Transverse colon (tissue), 4 donors: ENCODE measurements at places on chromosomes 1 and 21.

DNA sequence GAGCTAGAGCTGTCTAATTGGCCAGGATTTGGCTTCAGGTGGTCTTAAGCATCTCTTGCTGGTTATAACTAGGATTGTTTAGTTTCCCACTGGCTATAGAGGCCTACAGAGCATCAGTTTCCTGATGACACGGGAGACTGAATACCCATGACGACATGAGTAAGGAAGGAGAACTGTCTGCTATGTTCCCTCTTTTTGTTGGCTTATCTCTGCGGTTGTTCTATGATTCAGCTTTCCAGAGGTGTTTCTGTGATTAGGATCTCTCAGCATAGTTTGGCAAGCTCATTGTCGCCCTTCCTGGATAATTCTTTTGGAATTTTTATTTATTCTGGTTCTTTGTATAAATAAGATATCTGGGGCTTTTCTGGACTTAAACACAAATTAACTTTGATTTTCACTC lies 163.4 kb downstream of the OLFM3 start:
- no peak for DNase-seq

DNA sequence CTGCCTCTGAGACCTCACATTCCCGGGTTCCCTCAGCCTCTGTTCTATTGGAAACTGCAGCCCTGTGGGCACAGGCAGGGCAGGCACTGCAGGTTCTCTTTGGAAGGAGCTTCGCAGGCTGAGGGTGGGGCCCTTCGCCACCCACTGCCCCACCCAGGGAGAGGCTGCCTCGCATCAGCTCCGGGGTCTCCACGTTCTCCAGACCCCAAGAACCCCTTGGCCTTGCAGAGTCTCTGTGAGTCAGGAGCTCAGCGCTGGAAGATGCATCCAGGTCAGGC lies 8.6 kb upstream of the C1orf159 start:
- peak; percentile 72 for DNase-seq

DNA sequence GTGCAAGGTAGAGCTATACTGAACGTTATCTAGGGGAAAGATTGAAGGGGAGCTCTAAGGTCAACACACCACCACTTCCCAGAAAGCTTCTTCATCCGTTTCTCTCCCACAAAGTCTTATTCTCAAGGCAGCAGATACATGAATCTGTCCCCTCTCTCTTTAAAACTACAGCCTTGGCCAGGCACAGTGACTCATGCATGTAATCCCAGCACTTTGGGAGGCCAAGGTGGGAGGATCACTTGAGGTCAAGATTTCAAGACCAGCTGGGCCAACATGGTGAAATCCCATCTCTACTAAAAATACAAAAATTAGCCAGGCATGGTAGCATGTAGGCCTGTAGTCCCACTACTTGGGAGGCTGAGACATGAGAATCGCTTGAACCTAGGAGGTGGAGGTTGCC lies 8.1 kb downstream of the CYP4X1 start:
- no peak for DNase-seq

DNA sequence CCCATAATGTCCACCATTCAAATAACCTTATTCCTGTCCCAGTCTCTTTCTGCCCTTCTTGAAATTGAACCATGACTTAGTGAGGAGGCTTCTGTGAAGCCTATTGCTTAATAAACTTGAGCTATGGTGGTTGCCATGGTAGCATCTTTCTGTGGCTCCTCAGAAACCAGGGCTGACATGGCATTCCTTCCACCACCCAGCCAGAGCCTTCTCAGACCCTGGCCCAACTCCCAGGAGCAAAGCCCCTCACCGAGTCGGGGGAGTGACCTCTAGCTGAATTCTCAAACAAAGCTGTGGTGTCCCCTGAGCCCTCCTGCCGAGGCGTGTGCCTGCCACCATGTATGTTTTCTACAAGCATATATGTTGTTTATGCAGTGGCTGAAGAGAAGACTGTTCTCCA lies 259.1 kb downstream of the CACNA1E start:
- DNase-seq = no peak

DNA sequence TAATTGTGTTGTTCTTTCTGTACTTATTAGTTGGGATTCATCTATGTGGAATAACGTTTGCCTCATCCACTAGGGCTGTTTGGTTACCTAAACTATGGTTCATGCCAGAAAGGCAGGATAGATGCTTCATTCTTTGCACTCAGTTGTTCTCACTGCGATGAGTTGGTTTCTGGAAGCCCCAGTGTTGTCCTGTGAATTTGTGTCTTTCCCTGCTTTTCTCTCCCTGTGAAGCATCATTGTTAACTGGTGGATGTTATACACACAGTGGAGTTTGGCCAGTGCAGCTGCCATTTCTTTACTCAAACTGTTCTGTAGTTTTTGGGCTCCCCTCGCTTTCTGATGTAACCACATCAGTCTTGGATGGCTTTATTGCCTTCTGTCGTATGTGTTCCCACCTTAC lies 143.6 kb upstream of the COL6A1 start:
- DNase-seq = no peak

- no peak for DNase-seq
These were observed 38.4 kb downstream of the EEIG2 start for GRCh38 chr1:108598340-108598739.

DNA sequence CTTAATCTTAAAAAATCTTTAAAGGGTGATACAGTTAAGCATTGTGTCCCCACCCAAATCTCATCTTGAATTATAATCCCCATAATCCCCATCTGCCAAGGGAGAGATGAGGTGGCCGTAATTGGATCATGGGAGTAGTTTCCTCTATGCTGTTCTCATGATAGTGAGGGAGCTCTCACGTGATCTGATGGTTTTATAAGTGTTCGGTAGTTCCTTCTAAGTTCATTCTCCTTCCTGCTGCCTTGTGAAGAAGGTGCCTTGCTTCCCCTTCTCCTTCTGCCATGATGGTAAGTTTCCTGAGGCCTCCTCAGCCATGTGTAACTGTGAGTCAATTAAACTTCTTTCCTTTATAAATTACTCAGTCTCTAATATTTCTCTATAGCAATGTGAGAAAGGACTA lies 10.7 kb downstream of the DHRS3 start:
- DNase-seq = no peak

DNA sequence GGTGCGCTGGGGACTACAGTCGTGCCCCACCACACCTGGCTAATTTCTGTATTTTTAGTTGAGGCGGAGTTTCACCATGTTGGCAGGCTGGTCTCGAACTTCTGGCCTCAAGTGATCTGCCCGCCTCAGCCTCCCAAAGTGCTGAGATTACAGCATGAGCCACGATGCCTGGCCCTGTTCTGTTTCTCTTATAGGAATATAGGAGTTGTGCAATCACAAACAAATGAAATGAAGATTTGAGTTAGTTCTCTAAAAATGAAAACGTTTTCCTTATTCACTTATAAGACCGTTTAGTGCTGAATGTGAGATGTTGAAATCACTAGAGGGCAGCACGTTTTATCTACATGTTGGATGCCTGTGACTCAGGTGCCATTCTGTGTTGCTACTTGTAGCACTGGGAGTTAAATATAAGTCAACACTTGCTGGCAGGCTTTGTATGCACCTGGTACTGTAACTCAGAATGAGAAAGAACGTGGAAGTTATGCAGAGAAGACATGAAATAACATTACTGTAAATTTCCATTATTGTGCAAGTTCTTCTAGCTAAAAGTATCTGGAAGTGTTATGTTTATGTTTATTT lies 45.8 kb downstream of the MIGA1 start:
- peak; percentile 10 for DNase-seq

DNA sequence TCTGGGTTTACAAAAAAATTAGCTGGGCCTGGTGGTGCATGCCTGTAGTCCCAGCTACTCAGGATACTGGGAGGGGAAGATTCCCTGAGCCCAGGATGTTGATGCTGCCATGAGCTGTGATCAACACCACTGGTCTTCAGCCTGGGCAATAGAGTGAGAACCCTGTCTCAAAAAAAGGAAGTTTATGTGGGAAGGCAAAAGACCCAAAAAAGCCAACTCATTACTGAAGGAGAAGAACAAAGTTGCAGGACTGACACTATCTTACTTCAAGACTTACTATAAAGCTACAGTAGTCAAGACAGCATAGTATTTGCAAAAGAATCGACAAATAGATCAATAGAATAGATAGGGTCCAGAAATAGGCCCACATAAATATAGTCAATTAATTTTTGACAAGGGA lies 9.2 kb upstream of the PTGS2 start:
- no peak for DNase-seq

DNA sequence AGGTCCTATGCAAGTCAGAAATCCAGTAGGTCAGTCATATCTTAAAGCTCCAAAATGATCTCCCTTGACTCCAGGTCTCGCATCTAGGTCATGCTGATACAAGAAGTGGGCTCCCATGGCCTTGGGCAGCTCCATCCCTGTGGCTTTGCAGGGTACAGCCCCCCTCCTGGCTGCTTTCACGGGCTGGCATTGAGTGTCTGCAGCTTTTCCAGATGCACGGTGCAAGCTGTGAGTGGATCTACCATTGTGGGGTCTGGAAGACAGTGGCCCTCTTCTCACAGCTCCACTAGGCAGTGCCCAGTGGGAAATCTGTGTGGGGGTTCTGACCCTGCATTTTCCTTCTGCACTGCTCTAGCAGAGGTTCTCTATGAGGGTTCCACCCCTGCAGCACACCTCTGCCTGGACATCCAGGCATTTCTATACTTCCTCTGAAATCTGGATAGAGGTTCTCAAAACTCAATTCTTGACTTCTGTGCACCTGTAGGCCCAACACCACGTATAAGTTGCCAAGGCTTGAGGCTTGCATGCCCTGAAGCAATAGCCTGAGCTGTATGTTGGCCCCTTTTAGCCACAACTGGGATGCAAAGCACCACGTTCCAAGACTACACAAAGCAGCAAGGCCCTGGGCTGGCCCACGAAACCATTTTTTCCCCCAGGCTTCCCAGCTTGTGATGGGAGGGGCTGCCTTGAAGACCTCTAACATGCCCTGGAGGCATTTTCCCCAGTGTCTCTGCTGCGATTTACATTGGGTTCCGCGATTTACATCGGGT lies 472.7 kb downstream of the NPHP4 start:
- DNase-seq = no peak

GRCh38 chr1:55539652-55540512 lies 324.7 kb upstream of the USP24 start:
- no peak for DNase-seq

DNA sequence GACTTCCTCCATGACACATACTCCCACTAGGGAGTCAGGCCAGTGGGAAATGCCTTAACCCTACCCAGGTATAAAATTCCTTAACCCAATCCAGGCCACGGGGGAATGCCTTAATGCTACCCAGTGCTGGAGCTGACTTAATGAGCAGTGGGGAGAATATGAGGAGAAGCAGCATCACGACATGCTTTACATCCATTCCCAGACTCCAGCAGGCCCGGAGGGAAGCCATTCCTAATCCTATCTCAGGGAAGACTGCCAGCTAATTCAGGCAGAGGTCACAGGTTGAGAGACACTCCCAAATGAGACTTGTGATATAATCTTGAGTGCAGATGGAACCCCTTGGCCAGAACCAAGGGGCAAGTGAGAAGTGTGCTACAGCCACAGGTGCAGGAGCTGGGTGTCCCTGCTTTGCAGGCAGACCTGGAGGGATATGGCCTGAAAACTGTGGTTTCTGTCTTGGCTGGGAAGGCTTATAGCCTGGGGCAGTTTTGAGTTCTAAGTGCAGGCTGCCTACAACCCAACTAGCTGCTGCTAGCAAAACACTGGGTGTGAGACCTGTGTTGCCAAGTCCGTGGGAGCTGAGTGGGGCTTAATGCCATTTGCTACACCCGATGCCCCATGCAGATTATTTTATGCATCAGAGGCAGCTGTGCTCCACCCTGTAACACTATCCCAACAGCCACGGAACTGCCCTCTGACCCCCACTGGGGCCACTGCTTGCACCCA lies 45.1 kb upstream of the GUCA2A start:
- no peak for DNase-seq

DNA sequence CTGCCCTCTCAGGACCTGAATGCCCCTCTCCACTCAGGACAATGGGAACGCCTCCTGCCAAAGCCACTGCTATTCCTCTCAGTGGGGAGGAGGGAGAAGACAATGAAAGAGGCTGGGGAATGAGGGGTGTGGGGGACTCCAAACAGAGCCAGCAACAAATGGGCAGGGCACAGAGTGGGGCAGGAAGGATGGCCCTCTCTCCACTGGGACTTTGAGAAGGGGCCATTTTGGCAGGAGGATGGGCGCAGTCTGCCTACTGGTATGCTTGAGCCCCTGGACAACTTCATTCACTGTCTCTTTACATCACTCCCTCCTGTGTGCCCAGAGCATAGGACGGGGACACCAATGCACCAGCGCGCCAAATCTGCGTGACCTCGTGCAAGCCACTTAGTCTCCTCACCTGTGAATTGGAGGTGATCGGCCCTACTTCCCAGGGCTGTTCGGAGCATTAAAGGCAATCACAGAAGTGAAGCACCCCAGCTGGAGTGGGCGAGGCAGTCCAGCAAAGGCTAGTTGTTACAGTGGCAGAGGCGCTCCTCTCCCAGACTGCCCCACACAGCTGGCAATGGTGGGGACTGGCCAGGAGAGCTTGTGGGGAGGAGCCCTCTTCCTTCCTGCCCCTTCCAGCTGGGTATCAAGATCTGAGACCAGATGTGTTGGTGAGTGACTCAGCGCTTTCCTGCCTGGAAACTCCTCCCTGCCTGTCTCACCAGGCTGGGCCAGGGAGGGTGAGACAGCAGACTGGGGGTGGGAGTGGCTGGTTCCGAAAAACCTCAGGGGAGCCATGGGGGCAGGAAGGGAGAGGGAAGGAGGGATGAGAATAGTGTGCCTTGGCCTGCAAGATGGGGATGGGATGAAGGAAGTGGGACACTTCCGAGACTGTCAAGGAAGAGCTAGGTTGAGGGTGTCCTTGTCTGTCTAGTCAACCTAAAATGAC lies 22.4 kb upstream of the SYNC start:
- peak; percentile 65 for DNase-seq

DNA sequence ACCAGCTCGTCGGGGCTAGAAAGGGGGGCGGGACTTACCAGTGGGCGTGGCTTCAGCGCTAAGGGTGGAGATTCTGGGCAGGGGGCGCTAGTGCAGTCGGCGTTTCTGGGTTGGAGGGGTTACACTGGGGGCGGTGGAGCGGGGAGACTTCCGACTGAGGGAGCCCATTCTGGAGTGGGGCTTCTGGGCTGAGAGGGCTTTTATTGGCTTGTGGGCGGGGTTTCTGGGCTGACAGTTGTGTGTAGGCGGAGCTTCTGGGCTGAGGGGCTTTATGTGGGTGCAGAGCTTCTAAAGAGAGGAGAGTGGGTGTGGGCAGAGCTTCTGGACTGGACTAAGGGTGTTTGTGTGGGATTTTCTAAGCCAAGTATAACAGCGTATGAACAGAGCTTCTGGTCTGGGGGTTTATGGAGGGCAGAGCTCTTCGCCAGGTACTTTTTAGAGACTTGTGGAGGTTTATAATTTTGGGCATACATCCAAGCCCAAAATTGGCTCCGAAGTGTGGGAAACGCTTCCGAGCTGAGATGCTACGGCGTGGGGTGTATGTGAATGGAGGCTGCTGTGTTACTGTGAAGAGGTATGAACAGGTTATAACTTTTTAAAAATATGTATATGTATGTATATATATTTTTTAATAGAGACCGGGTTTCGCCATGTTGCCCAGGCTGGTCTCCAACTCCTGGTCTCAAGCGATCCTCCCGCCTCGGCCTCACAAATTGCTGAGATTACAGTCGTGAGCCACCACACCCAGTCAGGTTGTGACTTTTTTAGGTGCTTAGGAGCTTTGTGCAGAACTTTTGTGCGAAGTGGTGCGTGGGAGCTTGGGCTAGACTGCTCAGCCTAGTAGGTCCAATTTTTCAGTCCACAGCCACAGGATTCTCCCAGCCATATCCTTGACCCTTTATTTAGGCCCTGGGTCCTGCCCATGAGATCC lies 825 bp downstream of the TMEM39B start:
- DNase-seq = no peak
